ENCODE measurements at places on chromosomes 12 and 14. TPM values are rescaled to one million over a fixed set of nuclear protein-coding genes. Genes with fewer than 3 reads are reported as not detected.

- DNase-seq, result no peak
Measured at GRCh38 chr14:92122761-92123160, 992 bp downstream of the CPSF2 start.

The MYH6 gene
- not detected for total RNA-seq

The TPPP2 gene
- not detected for total RNA-seq

The PMCH gene
- total RNA-seq, result not detected

DNA sequence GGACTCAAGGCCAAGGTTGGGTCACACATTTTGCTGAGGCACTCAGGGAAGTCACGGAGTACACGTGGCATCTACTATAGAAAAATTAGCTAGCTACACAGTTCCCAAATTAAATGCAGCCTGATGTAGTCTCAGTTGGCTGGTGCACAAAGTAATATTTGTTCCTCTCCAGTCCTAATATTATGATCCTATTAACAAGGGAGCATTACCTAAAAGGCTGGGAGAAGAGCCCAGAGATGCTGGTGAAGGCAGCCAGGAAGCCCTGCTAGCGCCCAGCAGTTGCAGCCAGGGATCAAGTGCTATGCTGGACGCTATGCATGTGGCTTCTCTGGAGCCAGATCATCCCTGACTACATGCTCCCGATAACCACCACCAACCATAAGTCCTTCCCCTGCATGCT is 88.0 kb upstream of the GSC start:
- no peak for DNase-seq

The FOXN4 gene
- not detected for total RNA-seq

The ADCK1 gene
- total RNA-seq, result 1.6 TPM

All from IMR-90 (cell line).